ENCODE measurements at places on chromosomes 4 and X.

GRCh38 chrX:46617906-46618305 lies 44.3 kb downstream of the CHST7 start:
- no peak overlapping the region for H3K4me3 ChIP-seq
- no peaks in the 10 kb centered on the region for H3K27me3 ChIP-seq
- no peaks in the 10 kb centered on the region for H3K4me1 ChIP-seq
- DNase-seq: no peak
- H3K27ac ChIP-seq: no peak overlapping the region
- H3K36me3 ChIP-seq: peaks cover 18% of the 10 kb centered on the region

DNA sequence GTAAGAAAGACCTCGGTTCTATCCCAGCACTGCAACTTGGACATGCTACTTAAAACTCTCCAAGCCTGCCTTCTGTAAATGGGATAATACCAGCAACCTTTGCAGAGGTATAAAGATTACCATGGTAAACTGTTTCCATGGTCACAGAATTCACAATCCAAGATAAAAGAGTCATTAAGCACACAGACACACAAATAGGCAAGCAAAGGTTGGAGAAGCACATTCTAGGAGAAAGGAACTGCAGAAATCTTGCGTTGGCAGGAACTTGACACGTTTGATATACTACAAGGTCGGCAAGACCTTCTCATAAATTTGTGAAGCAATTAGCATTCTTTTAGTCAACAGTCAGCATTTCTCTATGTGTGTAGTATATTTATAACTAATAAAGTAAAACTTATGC lies 12.3 kb upstream of the CHRNA9 start:
- no peaks in the 10 kb centered on the region for H3K27me3 ChIP-seq
- H3K27ac ChIP-seq: no peak overlapping the region
- H3K4me1 ChIP-seq: peaks cover 15% of the 10 kb centered on the region
- H3K36me3 ChIP-seq: no peaks in the 10 kb centered on the region
- no peak overlapping the region for H3K4me3 ChIP-seq
- no peak for DNase-seq

GRCh38 chr4:102564399-102565059 lies 63.4 kb downstream of the NFKB1 start:
- peak overlapping the region; percentile 96 for H3K27ac ChIP-seq
- peaks cover 49% of the 10 kb centered on the region for H3K36me3 ChIP-seq
- H3K4me3 ChIP-seq: peak overlapping the region; percentile 29
- no peaks in the 10 kb centered on the region for H3K27me3 ChIP-seq
- peak; percentile 86 for DNase-seq
- peaks cover 57% of the 10 kb centered on the region for H3K4me1 ChIP-seq

DNA sequence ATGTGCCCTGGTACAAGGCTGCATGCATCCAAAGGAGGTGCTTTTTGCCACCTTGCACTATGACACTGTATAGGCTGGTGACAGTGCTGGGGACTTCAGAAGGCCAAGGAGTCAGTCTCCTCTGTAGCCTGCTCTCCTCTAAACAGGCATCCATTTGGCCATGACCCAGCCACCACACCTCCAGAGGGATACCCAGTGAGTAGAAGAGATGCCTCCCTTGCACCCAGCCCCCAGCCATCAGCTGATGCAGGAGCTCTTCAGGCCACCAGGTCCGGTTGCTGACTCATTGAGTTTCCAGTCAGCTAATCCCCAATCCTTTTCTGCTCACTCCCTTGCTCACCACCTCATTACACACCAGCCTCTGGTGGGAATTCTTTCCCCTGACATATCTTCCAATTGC lies 99.8 kb downstream of the PJA1 start:
- H3K27ac ChIP-seq: no peak overlapping the region
- no peak for DNase-seq
- H3K36me3 ChIP-seq: no peaks in the 10 kb centered on the region
- no peaks in the 10 kb centered on the region for H3K4me1 ChIP-seq
- no peak overlapping the region for H3K4me3 ChIP-seq

- peaks cover 44% of the 10 kb centered on the region for H3K4me1 ChIP-seq
- peaks cover 16% of the 10 kb centered on the region for H3K36me3 ChIP-seq
- DNase-seq: no peak
- no peaks in the 10 kb centered on the region for H3K27me3 ChIP-seq
- H3K27ac ChIP-seq: peak overlapping the region; percentile 86
Observed at GRCh38 chr4:101104312-101105052, 242.8 kb downstream of the PPP3CA start.

DNA sequence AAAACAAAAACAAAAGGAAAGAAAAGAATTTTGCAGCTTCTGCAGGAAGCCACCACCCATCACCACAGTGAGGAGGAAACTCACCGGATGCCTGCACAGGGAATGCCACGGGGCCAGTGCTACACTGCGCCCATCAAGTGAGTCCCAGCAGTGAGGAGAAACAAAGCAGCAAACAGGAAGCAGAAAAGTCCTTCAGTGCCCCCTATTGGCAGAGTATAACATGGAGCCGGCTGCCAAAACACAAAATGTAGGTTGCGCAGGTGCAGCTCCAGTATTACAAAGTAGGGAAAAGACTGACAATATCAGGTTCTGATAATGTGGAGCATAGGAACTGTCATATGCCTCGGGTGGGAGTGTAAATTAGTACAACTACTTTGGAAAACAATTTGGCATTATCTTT lies 23.3 kb upstream of the SCML2 start:
- H3K27me3 ChIP-seq: no peaks in the 10 kb centered on the region
- DNase-seq: no peak
- H3K4me3 ChIP-seq: peak overlapping the region; percentile 28
- H3K4me1 ChIP-seq: peaks cover 7% of the 10 kb centered on the region
- no peak overlapping the region for H3K27ac ChIP-seq
- H3K36me3 ChIP-seq: no peaks in the 10 kb centered on the region

DNA sequence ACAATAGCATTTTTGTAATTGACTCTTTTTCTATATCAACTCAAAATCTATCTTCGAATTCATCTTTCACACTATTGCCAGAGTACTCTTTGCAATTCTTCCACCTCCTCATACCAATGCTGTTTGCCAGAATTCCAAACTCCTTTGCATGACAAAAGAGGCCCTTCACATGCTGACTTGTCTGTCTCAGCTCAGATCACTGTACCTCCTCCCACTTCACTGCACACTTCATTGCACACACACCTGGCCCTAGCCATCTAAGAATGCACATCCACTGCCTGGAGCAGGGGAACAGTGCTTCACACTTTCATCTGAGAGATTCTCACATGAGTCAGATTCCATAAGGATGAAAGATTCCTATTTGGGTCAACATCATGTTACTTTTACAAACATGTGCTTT lies 56.5 kb downstream of the PRDM5 start:
- no peaks in the 10 kb centered on the region for H3K27me3 ChIP-seq
- H3K4me1 ChIP-seq: no peaks in the 10 kb centered on the region
- no peak overlapping the region for H3K27ac ChIP-seq
- no peak for DNase-seq
- H3K36me3 ChIP-seq: no peaks in the 10 kb centered on the region
- H3K4me3 ChIP-seq: no peak overlapping the region

- H3K4me1 ChIP-seq: peaks cover 56% of the 10 kb centered on the region
- peak overlapping the region; percentile 89 for H3K27ac ChIP-seq
- H3K36me3 ChIP-seq: no peaks in the 10 kb centered on the region
- peak; percentile 35 for DNase-seq
Observed at GRCh38 chrX:120755066-120755846, 120.4 kb downstream of the CT47B1 start.

GRCh38 chr4:32010221-32010620 lies 1290.1 kb downstream of the PCDH7 start:
- DNase-seq: no peak
- H3K4me3 ChIP-seq: no peak overlapping the region
- no peak overlapping the region for H3K27ac ChIP-seq
- H3K36me3 ChIP-seq: no peaks in the 10 kb centered on the region
- no peaks in the 10 kb centered on the region for H3K4me1 ChIP-seq

GRCh38 chr4:102734591-102735385 lies 26.0 kb downstream of the MANBA start:
- H3K27ac ChIP-seq: peak overlapping the region; percentile 88
- peaks cover 73% of the 10 kb centered on the region for H3K4me1 ChIP-seq
- DNase-seq: peak; percentile 21

DNA sequence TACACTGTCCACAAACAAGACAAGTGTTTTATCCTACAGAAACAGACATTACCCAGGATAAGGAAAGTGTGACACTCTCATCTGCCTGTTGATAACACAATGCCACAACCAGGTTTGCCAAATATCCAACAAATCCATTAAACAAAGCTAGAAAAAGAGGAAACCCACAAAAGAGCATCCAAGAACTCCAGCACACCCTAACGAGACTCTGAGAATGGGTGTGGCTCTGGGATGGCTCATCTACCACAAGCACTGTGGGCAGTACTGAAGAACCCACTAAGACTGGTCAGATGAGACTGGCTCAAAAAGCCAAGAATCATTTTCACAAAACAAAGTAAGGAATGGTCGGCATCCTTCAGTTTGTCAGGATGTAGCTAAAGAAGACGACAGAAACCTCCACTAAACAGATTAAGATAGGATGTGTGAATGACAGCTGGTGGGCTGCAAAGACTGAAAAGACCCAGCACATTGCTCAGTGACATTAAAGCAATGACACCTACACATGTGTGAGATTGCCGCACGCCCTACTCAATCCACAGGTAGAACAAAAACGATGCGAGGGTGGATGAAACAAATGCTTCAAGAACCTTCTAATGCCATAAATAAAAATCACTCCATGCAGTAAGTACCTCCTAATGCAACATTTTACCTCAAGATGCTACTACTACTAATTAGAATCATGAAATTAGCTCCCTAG lies 14.7 kb downstream of the ATP8A1 start:
- peaks cover 5% of the 10 kb centered on the region for H3K36me3 ChIP-seq
- no peak for DNase-seq
- H3K27me3 ChIP-seq: no peaks in the 10 kb centered on the region
- H3K4me1 ChIP-seq: peaks cover 59% of the 10 kb centered on the region

DNA sequence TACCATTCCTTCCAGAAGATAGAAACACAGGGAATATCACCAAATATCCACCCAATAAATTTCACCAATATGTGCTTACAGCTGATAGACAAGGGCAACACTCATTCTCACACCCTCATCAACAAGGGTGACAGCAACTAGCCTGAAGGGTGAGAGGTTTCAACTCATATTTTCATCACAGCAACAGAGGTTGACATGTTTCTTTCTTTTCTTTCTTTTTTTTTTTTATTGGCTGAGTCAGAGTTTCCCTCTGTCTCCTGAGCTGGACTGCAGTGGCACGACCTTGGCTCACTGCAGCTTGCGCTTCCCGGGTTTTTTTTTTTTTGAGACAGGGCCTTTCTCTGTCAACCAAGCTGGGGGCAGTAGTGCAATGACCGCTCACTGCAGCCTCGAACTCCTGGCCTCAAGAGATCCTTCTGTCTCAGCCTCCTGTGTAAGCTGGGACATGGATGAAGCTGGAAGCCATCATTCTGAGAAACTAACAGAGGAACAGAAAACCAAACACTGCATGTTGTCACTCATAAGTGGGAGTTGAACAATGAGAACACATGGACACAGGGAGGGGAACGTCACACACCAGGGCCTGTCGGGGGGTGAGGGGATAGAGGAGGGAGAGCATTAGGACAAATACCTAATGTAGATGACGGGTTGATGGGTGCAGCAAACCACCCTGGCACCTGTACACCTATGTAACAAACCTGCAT lies 27.5 kb upstream of the ASMTL start:
- peak overlapping the region; percentile 73 for H3K4me3 ChIP-seq
- H3K27ac ChIP-seq: peak overlapping the region; percentile 98
- H3K36me3 ChIP-seq: peaks cover 74% of the 10 kb centered on the region
- H3K27me3 ChIP-seq: no peaks in the 10 kb centered on the region

DNA sequence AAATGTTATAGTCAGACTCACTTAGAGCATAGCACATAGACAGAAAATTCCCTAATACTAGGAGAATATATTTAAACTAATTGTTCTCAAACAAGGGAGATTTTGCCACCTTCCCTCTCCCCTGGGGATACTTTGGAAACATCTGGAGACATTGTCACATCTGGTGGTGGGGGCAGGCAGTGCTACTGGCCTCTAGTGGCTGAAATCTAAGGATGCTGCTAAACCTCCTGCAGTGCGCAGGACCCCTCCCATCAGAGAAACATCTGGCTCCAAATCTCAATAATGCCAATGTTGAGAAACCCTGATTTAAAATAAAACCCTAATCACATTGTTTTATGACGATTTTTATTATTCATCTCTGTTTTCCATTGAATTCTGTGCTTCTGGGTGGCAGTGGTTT lies 244.9 kb downstream of the FRMPD4 start:
- DNase-seq: no peak
- H3K27me3 ChIP-seq: peaks cover 4% of the 10 kb centered on the region
- H3K4me1 ChIP-seq: no peaks in the 10 kb centered on the region
- no peaks in the 10 kb centered on the region for H3K36me3 ChIP-seq

- no peak overlapping the region for H3K27ac ChIP-seq
- no peaks in the 10 kb centered on the region for H3K36me3 ChIP-seq
- no peak overlapping the region for H3K4me3 ChIP-seq
- peaks cover 12% of the 10 kb centered on the region for H3K27me3 ChIP-seq
- peaks cover 5% of the 10 kb centered on the region for H3K4me1 ChIP-seq
Observed at GRCh38 chrX:101079736-101080270, 1.1 kb downstream of the TMEM35A start.

DNA sequence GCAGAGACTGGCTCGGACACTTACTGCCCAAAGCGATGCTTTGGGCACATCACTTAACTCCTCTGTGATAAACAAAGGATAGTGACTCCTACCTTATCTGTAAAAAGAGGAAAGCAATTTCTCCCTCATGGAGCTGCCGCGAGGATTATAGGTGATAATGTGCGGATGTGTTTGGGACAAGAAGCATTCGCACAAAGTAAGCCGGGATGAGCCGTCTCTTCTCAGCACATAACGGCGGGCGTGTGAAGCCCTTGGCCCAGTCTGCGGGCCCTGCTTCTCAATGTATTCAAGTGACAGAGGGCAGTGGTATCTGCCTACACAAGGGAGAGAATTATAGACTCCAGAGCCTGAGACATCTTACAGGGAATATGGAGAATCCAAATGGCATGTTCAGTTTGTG lies 550.3 kb upstream of the CPEB2 start:
- H3K36me3 ChIP-seq: no peaks in the 10 kb centered on the region
- H3K4me3 ChIP-seq: no peak overlapping the region
- no peak for DNase-seq
- H3K4me1 ChIP-seq: no peaks in the 10 kb centered on the region

DNA sequence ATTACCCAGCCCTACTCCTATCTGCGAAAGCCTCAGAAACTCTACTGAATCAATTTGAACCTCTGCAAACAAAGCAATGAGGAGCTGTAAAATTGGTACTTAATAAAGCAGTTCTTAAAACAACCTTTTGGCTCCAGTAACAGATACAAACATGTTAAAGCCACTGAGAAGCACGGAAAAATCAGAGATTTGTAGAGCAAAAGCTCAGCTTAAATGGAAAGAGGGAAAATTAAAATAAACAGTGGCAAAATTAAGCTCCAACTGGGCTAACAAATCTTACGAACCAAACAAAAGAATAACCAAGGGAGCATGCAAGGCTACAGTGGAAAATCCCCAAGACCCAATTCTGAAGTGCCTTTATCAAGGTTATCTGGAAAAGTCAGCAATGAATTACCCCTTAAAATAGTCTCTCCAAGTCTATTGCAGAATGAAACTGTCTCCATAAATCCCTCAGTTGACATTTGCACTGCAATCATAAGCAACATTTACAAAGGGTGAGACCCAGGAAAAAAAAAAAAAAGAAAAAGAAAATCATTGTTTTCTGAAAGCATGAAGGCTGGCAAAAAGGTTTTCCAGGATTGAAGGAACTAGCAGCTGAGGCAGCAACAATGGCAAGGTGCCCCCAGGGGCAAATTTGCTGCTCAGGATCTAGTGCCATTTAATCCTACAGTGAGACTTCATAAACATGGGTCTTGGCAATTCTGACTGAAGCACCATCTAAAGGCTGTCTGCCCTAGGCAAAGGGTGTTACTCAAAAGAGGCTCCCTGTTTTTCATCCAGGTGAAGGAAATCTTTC lies 40.1 kb downstream of the USP46 start:
- DNase-seq: no peak
- H3K27me3 ChIP-seq: no peaks in the 10 kb centered on the region
- H3K4me3 ChIP-seq: no peak overlapping the region
- no peak overlapping the region for H3K27ac ChIP-seq

All from stimulated activated naive B cell treated with anti-CD40 and anti-IgM and Interleukin-4, amounts not matched to agents 10 μg/mL and 1 μg/mL and 100 μg/mL, for 72 hours (primary cell).